ENCODE measurements at places on chromosomes 11 and 22.
A peak's percentile ranks its signal among the peaks of the same experiment; 100 is the strongest.

GRCh38 chr11:117128289-117128688, 15.8 kb upstream of the PAFAH1B2 start:
- H3K27ac ChIP-seq, result no peak overlapping the region
- peaks cover 3% of the 10 kb centered on the region for H3K27me3 ChIP-seq

- no peak for DNase-seq
- H3K36me3 ChIP-seq, result peaks cover 36% of the 10 kb centered on the region
- no peak overlapping the region for H3K4me3 ChIP-seq
- H3K4me1 ChIP-seq, result peaks cover 3% of the 10 kb centered on the region
Measured at GRCh38 chr11:71485466-71485865, 32.5 kb downstream of the NADSYN1 start.

DNA sequence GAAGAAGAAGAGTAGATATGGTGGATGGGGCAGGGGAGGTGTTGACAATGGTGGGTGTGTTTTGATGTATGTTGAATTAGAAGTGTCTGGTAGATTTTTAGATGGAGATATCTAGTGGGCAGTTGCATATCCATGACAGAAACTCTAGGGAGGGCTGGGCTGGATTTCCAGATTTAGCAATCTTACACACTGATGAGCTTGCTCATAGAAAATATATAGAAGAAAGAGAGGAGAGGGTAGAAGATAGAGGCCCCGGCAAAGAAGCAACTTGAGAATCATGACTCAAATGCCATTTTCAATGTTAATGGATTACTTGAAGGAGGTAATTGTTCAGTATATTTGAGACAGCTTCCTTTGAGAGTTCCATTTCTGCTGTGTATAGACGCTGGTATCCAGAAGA, 8.2 kb downstream of the REXO2 start:
- no peaks in the 10 kb centered on the region for H3K27me3 ChIP-seq
- no peak overlapping the region for H3K27ac ChIP-seq
- H3K4me3 ChIP-seq, result no peak overlapping the region
- H3K4me1 ChIP-seq, result no peaks in the 10 kb centered on the region

DNA sequence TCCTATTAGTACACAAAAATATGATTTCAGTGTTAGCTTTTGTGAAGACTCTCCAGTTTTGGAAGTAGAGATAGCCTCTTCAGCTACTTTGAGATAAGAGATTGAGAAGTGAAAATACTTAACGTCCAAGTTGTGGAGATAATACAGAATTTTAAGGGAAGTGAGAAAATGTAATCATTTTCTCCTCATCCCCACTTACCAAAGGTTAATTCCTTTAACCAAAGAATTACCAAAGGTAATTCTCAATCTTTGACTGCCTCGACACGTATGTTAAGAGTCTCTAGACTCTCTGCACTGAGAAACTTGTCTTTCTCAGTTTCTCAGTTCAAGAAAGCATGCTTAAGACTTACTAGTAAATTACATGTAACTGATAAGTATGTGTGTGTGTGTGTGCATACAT, 15.3 kb downstream of the C11orf54 start:
- H3K27me3 ChIP-seq, result peaks cover 2% of the 10 kb centered on the region
- H3K36me3 ChIP-seq, result no peaks in the 10 kb centered on the region
- DNase-seq, result no peak
- no peak overlapping the region for H3K4me3 ChIP-seq
- H3K27ac ChIP-seq, result no peak overlapping the region

- peak; percentile 66 for DNase-seq
- H3K27ac ChIP-seq, result peak overlapping the region; percentile 88
- peaks cover 64% of the 10 kb centered on the region for H3K4me1 ChIP-seq
- H3K36me3 ChIP-seq, result no peaks in the 10 kb centered on the region
Measured at GRCh38 chr11:27385245-27385644, 22.2 kb upstream of the CCDC34 start.

All from glutamatergic neuron (in vitro differentiated cells).